ENCODE measurements at places on chromosomes 3 and 15.
A peak's percentile ranks its signal among the peaks of the same experiment; 100 is the strongest.

DNA sequence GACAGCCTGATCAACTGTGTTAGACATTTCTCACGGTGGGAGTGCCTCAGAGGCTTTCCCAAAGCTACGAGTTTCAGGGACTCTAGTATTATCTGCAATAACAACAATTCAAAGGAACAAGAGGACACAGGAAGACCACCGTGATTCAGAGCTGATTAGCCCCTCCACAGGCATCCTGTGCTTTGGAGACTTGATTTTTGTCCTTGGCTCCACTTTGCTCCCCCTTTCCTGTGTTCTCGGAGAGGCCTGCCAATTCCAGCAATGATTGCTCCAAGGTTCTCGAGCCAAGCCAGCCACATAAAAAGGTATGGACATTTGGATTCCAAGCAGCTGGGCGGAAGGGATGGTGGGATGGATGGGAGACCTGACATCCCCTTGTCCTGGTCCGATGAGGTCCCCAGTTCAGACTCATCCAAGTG lies 14.3 kb downstream of the EHD4 start:
- no peak for DNase-seq

GRCh38 chr3:148825476-148825875 lies 2.1 kb upstream of the CPB1 start:
- DNase-seq = no peak

DNA sequence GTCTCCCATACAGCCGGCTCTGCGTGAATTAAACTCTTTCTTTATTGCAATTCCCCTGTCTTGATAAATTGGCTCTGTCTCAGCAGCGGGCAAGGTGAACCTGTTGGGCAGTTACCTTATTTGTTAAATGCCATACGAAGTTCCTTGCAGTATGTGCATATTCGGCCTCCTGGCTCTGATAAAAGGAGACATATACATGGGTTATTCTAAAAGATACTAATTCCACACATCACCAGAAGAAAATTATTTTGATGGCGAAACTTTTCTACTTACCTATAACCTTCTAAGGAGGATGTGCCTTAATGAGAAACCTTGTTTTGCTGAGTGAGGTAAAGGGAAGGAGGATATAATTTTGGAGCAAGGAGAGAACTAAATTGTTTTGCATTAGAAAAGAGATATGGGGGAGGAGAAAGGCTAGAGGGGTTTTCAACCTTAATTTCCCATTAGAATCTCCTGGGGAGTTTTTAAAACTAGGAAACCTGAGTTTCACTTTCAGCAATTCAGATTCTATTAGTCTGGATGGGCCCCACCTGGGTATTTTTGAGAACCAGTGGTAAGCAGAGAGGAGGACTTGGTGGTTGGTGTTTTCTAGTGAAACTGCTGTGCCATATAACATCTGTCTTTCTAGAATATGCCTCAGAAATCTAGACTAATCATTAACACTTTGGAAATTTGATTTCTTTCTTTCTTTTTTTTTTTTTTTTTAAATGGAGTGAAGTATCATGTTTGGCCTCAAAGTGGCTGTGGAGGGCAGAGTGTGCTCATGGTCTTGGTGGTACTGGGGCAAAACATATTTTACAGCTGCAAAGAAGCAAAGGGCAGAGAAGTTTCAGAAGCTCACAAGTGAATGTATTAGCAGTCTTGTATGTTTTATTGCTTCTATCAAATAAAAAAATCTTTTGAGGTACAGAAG lies 23.0 kb downstream of the NANOGP8 start:
- DNase-seq = no peak

- no peak for DNase-seq
Measured at GRCh38 chr15:100515758-100516157, 13.0 kb downstream of the CERS3 start.

- no peak for DNase-seq
Measured at GRCh38 chr15:72781631-72782030, 1.9 kb downstream of the ADPGK start.

GRCh38 chr3:64730681-64731080 lies 42.9 kb upstream of the ADAMTS9 start:
- DNase-seq = no peak

GRCh38 chr3:147411238-147411814 lies 2.2 kb downstream of the ZIC1 start:
- DNase-seq = no peak

DNA sequence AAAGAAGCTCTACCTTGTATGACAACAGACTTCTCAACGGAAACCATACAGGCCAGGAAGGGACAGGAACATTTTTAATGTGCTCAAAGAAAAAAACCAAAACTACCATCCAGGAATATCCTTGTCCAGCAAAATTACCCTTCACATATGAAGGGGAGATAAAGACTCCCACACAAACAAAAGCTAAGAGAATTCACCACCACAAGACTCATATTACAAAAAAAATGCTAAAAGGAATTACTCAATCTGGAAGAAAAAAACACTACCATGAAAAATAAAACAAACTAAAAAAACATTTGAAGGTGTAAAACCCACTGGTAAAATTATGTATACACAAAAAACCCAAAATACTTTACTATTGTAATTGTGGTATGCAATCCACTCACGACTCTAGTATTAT lies 57.2 kb downstream of the DLG1 start:
- no peak for DNase-seq

DNA sequence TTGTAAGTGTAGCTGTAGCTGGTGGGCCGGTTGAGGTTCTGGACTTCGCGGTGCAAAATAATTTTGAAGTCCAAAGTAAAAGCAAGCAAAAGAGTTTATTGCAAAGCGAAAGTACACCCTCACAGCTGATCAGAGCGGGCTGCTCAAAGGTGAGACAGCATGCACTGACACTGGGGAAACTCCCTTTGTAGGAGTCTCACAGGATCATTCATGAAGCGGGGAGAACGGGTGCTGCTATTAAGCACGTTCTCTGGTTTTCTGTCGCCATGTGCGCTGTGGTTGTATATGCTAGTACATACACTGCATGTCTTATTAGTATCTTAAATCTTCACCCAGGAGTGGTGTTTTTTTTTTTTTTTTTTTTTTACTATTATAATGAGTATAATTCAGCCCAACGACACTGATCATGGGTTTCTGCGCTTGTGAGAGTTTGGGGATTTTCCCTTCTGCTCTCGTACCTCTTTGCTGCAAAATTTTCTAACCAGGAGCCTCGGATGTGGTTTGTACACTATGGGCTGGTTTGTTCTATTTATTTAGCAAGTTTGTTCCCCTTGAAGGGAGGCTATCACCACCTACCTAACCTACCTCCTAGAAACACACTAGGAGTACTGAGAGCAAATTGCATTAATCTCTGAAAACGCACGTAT lies 1.4 kb upstream of the AP4E1 start:
- peak; percentile 43 for DNase-seq

- DNase-seq = no peak
Measured at GRCh38 chr3:27677565-27677964, 44.6 kb downstream of the EOMES start.

GRCh38 chr3:6743067-6743720 lies 117.7 kb upstream of the GRM7 start:
- no peak for DNase-seq

Measured in stimulated activated CD8-positive, alpha-beta memory T cell treated with anti-CD3 and anti-CD28 coated beads, Interleukin-7, amount 100 ng/mL, for 1 hour (primary cell).